ENCODE measurements at places on chromosomes 2 and 18.

DNA sequence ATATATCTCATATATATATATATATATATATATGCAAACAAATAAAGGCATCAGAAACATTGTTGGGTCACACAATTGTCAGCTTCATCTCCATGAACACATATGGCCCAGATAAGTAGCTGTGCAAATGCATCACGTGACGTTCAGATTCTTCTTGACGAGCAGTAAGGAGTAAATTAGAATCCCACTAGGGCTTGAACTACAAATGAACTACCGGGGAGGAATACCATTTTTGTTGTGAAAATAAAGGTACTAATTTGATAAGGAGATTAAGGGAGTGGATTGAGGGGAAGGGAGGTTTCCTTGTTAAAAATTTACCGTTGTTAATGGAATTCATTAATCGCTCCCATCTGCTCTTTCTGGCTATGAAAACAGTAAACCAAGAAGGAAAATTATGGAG, 186.5 kb upstream of the COPS8 start:
- no peak for DNase-seq

GRCh38 chr2:166802475-166802874, 85.8 kb upstream of the XIRP2 start:
- DNase-seq, result no peak

DNA sequence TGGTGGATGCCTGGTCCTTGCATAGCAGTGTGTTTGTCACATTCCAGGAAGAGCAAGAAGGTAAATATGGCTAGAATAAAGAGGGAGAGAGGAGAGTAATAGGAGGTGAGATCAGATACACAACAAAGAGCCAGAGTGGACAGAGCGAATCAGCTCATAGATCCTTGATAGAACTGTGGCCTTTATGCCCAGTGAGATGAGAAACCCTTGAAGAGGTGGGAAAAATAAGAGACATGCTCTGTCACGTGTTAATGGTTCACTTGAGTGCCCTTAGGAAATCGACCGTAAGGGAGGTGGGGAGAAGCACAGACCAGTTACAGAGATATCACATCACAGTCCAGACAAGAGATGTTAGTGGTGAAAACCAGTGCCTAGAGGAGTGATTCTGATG, 84.7 kb upstream of the RAB27B start:
- no peak for DNase-seq

- no peak for DNase-seq
These were observed 140.2 kb downstream of the LRRTM1 start for GRCh38 chr2:80164375-80164774.

GRCh38 chr2:122022531-122022930, 267.1 kb downstream of the TSN start:
- DNase-seq, result no peak
